Cortex of kidney (tissue), 1 donor: ENCODE measurements at places on chromosomes 2 and 18.

DNA sequence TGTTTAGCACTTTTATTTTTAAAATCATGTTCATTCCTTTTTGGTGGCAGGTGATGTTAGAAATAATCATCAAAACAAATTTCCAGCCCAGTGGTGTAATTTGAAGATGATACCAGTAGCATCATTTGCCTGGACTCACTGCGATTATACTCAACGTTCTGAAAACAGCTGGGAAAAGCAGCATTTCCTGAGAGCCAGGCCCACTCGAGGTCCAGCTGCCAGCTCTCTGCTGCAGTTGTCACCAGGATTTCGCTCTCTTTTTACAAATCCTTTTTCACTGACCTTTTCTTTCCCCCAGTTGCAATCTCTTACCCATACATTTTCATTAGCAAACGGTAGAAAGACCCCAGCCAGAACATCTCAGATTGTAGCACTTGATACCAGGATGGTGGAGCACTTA, 110.6 kb upstream of the LYPD1 start:
- DNase-seq, result no peak

GRCh38 chr2:31978436-31978835, 32.4 kb downstream of the MEMO1 start:
- DNase-seq, result no peak

GRCh38 chr2:104337869-104338268, 516.0 kb upstream of the POU3F3 start:
- DNase-seq, result no peak

GRCh38 chr18:9095297-9096006, 7.0 kb upstream of the NDUFV2 start:
- no peak for DNase-seq

GRCh38 chr2:160362541-160362940, 131.1 kb downstream of the RBMS1 start:
- no peak for DNase-seq

- DNase-seq, result no peak
These were observed 10.3 kb downstream of the DNER start for GRCh38 chr2:229703909-229704630.

- no peak for DNase-seq
These were observed 296.0 kb upstream of the MC4R start for GRCh38 chr18:60668583-60668982.

GRCh38 chr2:240572141-240573031, 4.1 kb downstream of the RNPEPL1 start:
- DNase-seq, result no peak

DNA sequence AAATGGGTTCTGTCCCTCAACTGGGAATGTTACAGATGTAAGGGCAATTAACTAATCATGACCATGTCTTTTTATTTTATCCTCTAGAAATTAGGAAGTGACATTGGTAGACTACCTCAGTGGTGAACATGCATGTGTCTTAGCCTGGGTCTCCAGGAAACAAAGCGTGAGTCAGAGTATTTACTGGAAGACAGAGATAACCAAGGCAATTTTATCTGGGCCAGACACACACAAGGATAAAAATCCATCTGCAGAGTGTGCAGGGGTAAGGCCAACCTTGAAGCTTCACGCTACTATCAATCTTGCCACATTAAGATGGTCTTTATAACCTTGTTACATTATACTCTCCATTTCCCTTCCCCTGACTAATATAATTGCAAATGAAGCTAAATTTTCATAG, 487.5 kb downstream of the SUCLG1 start:
- no peak for DNase-seq

- no peak for DNase-seq
These were observed 998.0 kb downstream of the DSC3 start for GRCh38 chr18:30044496-30044895.

GRCh38 chr2:127401757-127402695, 14.3 kb upstream of the MAP3K2 start:
- DNase-seq, result no peak

DNA sequence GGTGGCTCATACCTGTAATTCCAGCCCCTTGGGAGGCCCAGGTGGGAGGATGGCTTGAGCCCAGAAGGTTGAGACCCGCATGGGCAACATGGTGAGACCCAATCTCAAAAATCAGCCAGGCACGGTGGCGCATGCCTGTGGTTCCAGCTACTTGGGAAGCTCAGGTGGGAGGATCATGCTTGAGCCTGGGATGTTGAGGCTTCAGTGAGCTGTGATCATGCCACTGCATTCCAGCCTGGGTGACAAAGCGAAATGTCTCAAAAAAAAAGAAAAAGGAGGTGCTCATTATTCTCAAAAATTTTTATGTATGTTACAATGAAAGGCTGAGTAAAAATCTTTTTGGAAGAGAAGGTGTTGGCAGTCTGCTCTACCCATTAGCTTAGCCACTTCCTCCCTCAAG, 106.8 kb downstream of the TSN start:
- no peak for DNase-seq

DNA sequence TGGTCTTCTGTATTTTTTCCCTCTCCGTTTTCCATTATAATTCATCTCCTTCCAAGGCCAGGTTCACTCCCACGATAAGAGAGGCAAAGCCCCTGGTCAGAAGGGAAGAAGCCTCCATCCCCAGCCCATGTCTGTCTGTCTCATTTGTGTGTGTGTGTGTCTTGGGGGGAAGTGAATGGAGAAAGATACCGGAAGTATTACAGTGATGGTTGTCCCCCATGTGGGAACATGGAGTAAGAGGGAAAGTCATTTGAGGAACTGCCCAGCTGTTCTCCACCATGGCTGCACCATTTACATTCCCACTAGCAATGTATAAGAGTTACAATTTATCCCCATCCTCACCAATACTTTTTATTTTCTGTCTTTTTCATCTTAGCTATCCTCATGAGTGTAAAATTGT, 113.6 kb upstream of the ATP8B1 start:
- DNase-seq, result no peak

DNA sequence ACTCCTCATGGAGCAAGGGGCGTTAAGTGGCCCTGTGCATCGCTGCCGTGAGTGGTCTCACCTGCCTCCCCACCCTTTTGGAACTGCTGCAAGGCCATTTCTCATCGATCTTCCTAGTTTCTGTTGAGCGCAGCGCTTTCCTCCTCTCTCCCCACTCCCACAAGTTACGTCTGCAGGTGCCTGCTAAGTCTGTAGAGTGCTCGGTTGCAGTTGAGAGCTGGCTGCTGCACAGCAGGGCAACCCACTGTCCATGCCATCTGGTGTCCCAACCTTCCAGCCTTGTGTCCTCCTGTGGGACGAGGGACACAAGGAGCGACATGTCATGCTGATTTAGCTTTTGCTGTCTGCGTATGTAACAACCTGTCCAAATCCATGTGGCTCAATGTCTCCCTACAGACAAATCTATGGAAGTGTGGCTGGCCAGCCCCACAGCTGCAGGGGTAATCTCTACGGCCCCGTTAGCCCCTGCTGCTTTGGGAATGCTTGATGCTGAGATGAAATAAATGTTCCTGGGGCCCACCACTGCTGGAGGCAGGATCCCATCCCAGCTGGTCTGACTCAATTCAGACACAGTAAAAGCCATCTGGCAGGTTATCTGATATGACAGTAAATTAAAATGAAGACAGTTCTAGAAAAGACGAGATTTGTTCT, 68.1 kb upstream of the TCF7L1 start:
- DNase-seq, result no peak

DNA sequence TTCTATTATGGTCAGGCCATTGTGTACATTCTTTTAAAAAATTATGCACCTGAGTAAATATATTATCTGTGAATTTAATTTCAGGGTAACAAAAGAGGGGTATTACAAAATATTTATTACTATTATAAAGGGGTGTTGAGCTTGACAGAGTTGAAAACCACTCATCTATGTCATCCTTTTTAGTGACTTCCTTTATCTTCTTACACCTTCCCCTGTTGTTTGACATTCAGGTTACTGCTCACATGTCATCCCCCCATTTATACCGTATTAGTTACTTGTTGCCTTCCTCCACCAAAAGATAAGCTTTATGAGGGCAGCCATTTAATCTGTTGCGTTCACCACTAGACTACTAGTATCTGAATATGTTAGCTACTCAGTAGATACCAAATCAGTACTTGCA, 291.2 kb downstream of the BCL2 start:
- DNase-seq, result no peak

DNA sequence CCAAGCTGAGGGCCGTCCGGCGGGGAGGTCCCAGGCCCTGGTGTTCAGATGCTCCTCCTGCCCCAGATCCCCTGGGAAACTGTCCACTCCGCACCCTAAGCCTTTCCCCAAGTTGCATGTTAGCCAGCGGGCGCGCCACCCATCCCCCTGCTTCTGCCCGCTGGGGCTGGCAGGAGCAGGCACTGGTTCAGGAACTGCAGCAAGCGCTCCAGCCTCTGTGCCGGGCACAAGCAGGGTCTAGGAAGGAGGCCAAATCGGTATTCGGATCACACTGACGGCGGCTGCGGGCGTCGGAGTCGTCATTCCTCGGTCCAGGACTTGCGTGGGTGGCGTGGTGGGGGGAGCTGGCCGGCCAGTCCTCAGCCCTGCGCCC, 53.7 kb downstream of the FAM168B start:
- no peak for DNase-seq

GRCh38 chr2:154827286-154827685, 128.8 kb downstream of the KCNJ3 start:
- DNase-seq, result no peak

- DNase-seq, result no peak
These were observed 39.3 kb upstream of the SERPINB2 start for GRCh38 chr18:63848159-63848558.

DNA sequence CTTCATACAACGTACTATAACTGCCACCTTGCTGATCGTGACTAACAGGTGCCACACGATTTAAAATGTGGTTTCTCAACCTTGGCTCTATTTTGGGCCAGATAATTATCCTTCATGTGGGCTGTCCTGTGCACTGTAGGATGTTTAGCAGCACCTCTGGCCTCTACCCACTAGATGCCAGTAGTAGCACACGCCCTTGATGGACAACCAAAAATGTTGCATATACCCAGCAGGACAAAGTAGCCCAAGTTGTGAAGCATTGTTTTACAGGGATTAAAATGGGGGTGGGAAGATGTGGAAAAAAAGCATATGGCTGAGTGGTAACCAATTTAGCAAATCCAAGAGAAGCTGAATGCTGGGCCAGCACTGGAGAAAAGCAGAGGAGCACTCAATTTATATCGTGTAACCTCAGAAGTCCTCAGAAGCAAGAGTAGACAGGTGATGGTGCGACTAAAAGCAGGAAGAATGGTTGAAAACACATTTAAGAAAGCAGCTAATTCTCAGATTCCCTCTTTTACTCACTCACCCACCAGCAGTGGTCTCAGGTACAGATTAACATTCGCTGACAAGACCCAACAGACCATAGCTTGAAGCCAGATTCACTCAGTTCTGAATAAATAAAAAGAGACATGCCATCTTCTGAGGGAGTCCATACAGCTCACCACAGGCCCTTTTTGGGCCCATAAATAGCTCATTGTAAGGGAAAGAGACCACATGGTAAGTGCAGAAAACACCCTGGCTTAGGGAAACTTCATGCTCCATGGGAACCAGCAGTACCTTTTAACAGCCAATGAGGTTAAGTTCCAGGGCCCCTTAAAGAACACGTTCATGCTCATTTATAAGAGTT, 50.6 kb downstream of the RAPH1 start:
- no peak for DNase-seq

GRCh38 chr2:146094185-146094584, 1574.3 kb upstream of the ZEB2 start:
- no peak for DNase-seq

GRCh38 chr2:152406119-152406835, 71.3 kb downstream of the FMNL2 start:
- DNase-seq, result no peak

DNA sequence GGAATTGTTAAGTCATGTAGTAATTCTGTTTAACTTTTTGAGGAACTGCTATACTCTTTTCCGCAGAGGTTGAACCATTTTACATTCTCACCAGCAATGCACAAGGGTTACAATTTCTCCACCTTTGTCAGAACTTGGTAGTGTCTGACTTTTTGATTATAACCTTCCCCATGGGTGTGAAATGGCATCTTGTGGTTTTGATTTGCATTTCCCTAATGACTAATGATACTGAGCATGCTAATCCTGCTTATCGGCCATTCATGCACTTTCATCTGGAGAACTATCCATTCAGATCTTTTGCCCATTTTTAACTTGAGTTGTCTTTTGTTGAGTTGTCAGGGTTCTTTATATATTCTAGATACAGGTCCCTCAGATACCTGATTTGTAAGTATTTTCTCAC, 47.2 kb downstream of the CYB5A start:
- no peak for DNase-seq

GRCh38 chr2:3432067-3432466, 52.6 kb downstream of the TRAPPC12 start:
- DNase-seq, result no peak

DNA sequence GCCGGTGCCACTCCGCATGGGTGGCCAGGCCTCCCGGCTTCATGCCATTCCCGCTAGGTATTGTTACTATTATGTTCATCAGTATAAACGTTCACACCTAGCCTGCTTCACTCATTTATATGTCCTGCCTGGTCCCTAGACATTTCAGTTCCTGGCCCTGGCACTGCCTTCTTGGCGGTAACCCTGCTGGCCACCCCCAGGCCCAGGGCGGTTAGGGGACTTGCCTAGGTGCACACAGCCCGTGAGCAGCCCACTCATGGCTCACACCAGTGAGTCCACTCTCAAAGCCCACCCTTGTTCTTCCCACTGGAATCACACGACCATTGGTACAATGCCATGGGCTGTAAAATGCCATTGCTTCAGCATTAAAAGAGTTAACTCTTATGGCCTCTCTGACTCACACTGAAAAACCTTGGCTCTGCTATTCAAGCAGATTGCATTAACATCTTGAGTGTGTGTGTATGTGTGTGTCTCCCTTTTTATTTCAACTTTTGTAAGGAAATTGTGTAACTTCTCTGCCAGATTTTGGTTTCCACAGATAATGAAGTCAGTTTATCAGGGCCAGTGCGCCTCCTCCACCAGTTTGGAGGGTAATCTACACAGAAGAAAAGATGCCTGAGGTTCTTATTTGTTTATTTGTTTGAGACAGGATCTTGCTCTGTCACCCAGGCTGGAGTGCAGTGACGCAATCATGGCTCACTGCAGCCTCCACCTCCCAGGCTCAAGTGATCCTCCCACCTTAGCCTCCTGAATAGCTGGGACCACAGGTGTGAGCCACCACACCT, 74.2 kb downstream of the RAB31 start:
- DNase-seq, result no peak

- DNase-seq, result no peak
These were observed 135.6 kb downstream of the CDH2 start for GRCh38 chr18:28041366-28041765.

- DNase-seq, result no peak
These were observed 135.3 kb downstream of the PARD3B start for GRCh38 chr2:204680576-204680975.

GRCh38 chr2:100674666-100675065, 111.9 kb downstream of the PDCL3 start:
- no peak for DNase-seq

DNA sequence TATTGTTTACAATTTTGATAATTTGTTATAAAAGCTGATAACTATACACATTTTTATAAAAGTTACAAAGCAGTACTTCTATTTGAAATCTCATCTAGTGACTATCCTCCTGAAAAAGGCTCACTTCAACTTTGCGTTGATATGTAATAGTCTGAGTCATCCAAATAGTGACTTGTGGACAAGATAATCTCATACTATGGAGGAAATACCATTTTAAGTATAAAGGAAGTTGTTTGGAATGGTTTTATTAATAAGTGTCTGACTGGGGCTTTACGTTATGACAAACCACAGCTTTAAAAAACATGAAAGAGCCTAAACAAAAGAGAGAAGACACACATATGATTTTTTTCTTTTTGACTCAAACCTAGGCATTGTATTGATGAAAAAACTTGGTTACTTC, 272.3 kb upstream of the COL3A1 start:
- no peak for DNase-seq
